Fibroblast of upper back skin (primary cell): ENCODE measurements at places on chromosomes 12 and 14.
A peak's percentile ranks its signal among the peaks of the same experiment; 100 is the strongest.

DNA sequence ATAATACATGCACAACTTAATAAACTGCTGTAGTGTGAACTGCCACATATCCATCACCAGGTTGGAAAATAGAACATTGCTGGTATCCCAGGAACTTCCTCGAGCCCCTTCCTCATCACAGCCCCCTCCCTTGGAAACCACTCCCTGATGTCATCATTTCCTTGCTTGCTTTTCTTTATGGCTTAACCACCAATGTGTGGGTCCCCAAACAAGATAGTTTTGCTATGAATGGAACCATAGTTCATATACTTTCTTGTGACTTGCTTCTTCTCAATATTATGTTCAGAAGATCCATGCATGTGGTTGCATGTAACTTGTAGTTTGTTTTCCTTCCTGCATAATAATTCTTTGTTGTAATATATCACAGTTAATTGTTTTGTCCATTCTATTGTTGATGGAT is 8.9 kb upstream of the WNT5B start:
- DNase-seq, result no peak

- DNase-seq, result no peak
Measured at GRCh38 chr14:33484264-33484663, 466.6 kb downstream of the EGLN3 start.

- DNase-seq, result no peak
Measured at GRCh38 chr12:54977857-54978256, 6.7 kb downstream of the TESPA1 start.

- DNase-seq, result peak; percentile 61
Measured at GRCh38 chr12:88472775-88473174, 107.5 kb downstream of the KITLG start.

DNA sequence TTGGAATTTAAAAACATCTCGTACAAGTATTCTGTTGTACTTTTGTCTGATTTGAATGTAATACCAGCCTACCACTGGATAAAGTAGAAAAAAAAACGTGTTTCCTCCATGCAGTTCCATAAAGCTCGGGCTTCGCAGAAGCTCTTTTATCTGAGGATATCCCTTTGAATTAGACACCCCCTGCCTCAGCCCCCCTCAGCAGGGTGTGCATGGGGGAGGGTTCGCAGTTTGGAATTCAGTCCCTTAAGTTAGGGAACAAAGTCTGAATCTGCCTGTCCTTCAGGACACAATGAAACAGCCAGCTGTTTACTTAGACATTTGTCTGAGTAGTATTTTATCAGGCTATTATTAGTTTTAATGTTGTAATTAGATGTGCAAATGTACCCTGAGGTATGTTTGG is 234.0 kb upstream of the CAND1 start:
- no peak for DNase-seq

DNA sequence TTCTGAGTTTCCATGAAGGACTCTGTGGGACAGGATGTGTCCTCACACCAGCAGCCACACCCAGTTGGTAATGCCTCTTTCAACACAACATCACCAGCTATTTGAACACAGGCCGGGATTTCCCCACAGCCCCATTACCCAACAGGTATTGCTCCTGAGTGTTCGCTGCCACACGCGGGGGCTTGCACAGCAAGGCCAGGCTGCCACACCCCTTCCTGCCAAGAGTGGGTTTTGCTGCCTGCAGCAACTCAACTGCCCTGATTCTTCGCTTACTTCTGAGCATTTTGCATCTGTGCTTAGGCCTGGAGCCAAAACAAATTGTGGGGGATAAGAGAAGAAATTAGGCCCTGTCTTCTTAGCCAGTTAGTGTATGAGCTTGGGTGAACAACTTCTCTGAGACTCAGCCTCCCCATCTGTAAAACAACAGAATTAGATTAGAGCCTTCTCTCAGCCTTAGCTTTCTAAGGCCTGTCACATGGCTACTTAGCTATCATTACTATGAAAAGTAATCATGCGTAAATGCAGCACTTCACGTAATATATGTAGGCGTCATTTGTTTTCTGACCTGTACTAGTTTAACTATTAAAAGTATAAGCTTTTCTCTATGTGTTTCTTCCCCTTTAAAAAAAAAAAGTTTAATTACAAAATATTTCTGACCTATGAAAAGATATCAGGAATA is 20.0 kb downstream of the CKAP4 start:
- DNase-seq, result no peak

GRCh38 chr12:89882050-89882449 is 173.4 kb upstream of the ATP2B1 start:
- DNase-seq, result peak; percentile 70

GRCh38 chr14:95044463-95045105 is 112.7 kb downstream of the DICER1 start:
- DNase-seq, result no peak
